HCEC 1CT (cell line): ENCODE measurements at places on chromosomes 12 and 14.

DNA sequence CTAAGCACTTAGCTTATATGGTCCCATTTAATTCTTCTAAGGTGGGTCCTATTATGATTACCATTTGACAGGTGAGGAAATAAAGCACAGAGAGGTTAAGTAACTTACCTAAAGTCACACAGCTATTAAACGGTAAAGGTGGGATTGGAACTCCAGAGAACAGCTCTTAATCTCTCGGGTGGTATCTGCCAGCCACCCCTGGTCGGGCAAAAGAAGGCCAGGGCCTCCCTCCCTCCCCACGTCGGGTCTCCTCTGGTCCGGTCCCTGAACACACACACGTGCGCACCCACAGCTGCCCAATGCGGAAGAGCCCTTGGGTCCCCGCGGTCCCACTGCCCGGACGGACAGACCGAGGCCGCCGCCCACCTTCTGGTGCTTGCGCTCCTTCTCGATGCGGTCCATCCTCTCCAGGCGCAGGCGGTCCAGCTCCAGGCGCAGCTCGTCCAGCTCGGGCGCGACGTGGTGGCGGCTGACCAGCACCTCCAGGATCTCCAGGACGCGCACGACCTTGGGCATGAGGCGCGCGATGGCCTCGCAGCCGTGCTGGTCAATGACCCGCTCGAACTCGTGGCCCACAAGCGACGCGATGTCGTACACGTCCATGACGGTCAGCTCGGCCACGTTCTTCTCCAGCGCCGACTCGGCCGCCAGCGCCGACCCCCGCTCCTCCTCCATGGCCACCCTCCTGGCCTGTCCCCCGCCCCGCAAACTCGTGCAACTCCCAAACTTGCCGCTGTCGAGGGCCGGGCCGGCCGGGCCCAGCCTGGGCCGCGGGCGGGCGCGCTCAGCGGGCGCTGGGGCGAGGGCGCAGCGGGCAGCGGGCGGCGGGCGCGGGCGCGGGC, 490 bp downstream of the RILPL1 start:
- DNase-seq, result peak; percentile 30

DNA sequence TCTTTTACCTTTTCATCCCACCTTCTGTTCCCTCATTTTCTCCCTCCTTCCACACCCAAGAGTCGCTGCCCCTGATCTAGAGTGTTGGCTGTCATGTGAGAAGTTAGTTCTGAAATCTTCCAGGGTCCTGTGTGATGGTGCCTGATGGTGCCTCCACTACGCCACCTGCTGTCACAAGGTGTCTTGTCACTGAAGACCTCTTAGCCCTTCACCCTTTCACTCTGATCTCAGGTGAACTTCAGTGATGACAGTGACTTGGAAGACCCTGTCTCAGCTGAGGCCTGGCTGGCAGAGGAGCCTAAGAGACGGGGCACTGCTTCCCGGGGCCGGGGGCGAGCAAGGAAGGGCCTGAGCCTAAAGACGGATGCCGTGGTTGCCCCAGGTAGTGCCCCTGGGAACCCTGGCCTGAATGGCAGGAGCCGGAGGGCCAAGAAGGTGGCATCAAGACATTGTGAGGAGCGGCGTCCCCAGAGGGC, 7.6 kb upstream of the PFDN5 start:
- DNase-seq, result peak; percentile 18

DNA sequence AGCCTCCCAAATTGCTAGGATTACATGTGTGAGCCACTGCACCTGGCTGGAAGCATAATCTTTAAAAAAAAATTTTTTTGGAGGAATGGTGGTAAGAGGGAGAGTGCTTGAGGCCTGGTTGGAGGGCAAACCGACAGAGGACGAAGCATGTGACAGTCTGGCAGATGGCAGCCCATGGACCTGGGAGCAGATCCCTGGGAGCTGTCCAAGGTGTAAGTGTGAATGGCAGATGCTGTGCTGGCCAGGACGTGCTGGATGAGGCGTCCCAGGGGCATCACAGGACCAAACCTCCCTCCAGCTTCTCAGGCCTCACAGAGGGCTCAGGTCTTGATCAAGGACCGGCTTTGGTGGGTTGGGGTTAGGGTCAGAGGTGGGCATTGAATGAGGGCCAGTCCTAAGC, 128.4 kb upstream of the NCOR2 start:
- DNase-seq, result no peak

DNA sequence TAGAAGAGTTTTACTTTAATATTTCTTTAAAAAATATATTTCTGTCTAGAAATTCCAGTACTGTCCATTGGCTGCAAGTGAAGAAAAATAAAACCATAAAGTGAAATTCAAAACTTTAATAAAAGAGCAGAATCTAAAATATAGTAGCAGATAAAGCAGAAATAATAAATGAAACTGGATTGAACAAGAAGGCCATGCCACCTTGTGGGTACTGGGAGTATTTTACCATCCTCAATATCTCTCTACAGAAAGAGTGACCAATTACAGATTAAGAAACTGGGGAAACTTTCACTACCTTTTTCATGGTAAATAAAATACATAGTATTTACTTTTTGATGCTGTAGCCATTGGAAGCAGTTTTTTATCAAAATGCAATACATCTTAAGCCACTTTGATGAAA, 220.5 kb downstream of the BCAT1 start:
- DNase-seq, result peak; percentile 52

- no peak for DNase-seq
These were observed 3.0 kb upstream of the ARHGDIB start for GRCh38 chr12:14964406-14964805.

- no peak for DNase-seq
These were observed 374.1 kb downstream of the ADGRD1 start for GRCh38 chr12:131327521-131328488.

- no peak for DNase-seq
These were observed 40.3 kb downstream of the CIT start for GRCh38 chr12:119836781-119837180.

DNA sequence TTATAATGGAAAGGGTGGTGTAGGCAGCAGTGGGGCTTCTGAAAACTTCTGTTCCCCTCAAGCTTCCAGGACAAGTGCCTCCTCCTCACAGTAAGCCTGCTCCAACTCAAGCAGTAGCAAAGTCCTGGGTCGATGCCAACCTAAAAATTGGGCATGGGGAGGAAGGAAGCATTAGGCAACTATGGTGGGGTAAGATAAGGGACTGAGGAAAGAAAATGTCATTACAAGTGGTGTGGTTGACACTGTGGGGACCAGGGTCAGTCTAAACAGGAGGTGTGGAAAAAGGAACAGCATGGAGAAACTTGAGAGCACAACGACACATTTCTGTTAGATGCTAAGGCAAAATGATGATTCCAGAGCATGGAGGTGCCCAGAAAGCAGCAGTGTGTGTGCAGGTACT, 34.9 kb downstream of the WIF1 start:
- DNase-seq, result no peak

GRCh38 chr12:131917711-131918306, 11.3 kb upstream of the PUS1 start:
- DNase-seq, result no peak

DNA sequence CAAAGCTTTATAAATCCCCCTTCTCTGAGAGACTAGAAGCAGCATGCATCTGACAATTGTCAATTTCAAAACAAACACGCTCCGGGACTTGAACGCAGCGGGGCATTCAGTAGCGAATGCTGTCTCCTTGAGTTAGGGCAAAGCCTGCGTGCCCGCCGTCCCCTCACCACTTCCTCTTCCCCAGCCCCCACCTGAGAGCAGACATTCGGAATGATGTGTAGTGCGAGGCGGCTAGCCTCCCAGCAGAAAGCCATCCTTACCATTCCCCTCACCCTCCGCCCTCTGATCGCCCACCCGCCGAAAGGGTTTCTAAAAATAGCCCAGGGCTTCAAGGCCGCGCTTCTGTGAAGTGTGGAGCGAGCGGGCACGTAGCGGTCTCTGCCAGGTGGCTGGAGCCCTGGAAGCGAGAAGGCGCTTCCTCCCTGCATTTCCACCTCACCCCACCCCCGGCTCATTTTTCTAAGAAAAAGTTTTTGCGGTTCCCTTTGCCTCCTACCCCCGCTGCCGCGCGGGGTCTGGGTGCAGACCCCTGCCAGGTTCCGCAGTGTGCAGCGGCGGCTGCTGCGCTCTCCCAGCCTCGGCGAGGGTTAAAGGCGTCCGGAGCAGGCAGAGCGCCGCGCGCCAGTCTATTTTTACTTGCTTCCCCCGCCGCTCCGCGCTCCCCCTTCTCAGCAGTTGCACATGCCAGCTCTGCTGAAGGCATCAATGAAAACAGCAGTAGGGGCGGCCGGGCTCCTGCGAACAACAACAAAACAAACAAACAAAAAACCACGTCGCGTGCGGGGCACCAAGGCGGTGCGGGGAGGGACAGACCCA, 2.2 kb downstream of the PRMT8 start:
- DNase-seq, result no peak

DNA sequence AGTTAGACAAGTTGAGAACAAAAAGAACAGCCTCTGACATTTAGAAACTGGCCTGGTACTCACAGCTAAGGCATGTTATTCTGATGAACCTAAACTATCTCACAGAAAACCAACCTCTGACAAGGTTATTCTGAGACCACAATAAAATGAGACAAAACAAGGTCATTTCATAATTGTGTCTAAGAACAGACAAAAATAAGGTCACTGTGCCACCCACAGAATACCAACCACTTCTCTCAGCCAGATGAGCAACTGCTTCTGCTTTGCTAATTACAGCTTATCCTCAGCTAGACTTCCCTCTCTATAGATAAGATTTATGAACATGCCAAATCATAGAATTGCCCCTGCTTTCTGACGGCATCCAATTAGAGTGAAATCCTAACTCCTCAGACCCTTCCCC, 52.2 kb upstream of the CRACR2A start:
- no peak for DNase-seq

DNA sequence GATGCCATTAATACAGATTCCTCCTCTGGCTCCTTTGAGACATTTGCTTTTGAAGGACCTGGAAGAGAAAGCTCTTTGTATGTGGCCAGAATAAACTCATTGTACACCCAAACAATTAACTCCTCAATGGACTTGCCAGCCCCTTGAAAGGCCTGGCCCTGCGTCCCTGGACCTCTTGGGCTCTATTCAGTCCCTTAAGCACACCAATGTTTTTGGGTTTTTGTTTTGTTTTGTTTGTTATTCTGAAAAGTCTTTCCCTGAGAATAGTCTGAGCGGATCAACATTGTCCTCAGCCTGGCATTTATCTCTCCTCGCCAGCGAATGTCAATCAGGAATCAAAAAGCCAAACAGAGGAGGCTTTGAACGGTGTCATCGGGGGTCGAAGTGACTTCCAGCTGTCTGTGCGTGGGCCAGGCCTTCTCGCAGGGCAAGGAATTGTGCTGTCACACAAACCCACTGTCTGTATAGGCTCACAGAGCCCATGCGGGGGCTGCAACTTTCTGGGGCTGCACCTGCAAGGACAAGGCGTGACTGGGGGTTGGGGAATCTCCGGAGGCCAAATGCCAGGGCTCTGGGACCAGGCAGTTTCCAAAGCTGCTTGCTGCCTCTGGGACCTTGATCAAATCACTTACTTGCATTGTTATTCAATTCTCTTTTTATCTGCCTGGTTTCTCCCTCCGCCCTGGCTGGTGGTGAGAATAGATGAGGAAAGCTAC, 108.3 kb downstream of the SMOC1 start:
- DNase-seq, result no peak

DNA sequence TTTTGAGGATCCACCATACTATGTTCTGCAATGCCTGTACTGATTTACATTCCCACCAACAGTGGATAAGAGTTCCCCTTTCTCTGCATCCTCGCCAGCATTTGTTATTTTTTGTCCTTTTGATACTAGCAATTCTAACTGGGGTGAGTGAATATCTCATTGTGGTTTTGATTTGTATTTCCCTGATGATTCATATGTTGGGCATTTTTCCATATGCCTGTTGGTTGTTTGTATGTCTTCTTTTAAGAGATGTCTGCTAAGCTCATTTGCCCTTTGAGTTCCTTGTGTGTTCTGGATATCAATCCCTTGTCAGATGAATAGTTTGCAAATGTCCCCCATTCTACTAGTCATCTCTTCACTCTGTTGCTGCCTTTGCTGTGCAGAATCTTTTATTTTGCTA, 49.0 kb upstream of the MSRB3 start:
- peak; percentile 75 for DNase-seq

DNA sequence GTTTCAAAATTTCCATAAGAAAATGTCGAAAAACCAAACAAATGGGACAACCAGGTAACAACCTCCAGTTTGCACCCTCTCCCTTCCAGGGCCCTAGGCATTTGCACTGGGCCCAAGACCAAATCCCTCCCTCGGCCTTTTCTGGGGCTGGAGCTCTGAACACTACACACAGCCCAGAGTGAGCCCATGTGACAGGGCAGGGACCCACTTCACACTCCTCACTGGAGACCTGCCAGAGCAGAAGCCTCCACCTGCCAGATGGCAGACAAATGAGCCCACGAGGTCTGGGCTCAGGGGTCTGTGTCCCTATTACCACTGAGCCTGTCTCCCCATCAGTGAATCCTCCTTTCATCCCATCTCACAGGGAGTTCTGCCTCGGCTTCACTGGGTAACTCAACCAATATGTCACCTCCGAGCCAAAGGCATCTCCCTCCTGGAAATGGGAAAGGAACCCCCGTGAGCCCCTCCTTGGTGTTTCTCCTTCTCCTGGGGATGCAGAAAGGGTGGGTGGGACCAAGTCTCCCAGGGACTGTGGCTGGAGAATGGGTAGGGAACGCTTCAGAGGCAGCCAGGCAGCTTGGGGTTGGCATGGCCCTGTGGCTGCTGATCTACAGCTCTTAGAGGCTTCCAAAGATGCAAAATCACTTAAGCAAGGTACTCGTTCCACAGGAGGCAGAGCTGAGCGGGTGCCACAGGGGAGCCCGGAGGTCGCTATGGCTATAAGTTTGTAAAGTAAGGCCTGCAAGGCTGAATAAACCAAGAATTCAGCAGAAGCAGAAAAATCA, 10.6 kb downstream of the VWF start:
- no peak for DNase-seq

DNA sequence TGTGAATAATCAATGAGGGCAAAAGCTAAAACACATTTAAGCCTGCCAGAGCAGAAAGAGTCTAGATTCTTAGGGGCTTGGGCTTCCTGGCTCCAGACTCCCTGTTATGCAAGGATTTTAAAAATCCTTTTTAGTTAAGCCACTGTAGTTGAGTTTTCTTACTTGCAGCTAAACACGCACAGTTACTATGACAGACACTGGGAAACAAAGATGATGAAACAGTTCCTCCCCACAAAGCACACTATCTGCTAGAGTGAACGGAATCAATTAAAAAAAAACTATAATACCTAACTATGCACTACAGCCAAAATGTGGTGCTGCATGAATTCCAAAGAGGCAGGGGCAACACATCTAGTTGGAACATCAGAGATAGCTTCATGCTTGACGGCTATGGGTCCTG, 28.2 kb downstream of the RPS6KA5 start:
- DNase-seq, result no peak

- DNase-seq, result peak; percentile 17
These were observed 498 bp downstream of the GPR132 start for GRCh38 chr14:105064721-105065143.

DNA sequence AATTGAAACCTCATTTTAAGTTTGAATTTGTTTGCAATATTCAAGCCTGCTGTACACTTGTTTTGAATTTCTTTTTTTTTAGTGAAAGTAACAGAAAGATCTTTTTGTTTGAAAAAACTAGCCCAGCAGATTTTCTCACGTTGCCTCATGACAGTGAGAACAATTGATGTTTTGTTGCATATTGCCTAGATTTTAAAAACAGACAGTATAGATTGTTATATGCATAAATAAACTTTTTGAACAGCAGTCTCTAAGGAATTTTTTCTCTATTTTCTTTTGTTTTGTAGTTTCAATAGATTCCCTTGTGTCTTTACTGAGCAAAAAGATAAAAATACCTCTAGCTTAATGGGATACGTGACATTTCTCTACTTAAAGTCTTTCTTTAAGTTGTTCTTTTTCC, 15.4 kb downstream of the OR6C6 start:
- no peak for DNase-seq
